ENCODE measurements at places on chromosomes 12 and 14.

DNA sequence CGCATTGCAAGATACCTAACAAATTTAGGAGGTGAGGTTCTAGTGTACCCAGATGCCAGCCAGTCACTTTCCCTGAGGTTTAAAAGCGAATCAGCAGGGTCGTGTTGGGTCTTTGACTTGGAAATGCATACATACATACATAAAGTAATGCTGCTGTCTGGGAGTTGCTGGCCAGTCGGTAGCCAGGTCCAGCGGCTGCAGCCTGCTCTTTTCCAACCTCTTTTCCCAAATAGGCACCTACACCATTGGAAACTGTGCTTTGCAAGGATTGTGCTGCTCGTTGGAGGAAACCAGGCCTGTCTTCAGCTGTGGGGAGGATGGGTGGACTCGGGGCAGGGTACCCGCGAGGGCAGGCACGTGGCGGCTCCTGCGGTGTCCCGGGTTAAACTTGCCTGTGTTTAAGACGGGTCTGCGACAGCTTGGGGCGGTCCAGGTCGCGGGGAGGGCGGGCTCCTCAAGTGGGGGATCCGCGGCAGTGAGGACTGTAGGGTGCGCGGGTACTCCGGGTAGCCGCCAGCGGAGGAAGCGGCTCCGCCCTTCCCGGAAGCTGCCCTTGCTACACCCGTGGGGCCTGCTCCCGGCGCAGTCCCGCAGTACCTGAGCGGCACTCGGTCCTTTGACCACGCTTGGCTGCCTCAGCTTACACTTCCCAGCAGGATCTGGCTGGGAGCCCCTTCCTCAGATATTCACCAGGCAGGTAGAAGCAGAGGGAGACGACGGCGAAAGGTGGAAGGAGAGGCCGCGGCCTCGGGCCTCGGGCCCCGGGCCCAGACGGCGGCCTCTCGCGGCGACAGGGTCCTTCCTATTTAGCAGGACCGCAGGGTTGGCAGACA, 2.7 kb downstream of the TTC6 start:
- H3K4me1 ChIP-seq = peaks cover 9% of the 10 kb centered on the region
- no peaks in the 10 kb centered on the region for H3K36me3 ChIP-seq
- H3K4me3 ChIP-seq = no peak overlapping the region
- H3K27me3 ChIP-seq = peaks cover 44% of the 10 kb centered on the region
- DNase-seq = no peak
- no peak overlapping the region for H3K27ac ChIP-seq

- no peak for DNase-seq
- H3K27ac ChIP-seq = no peak overlapping the region
- H3K4me3 ChIP-seq = no peak overlapping the region
- H3K36me3 ChIP-seq = peaks cover 7% of the 10 kb centered on the region
- H3K4me1 ChIP-seq = peaks cover 13% of the 10 kb centered on the region
Observed at GRCh38 chr14:59358102-59358501, 107.1 kb downstream of the GPR135 start.

GRCh38 chr12:121461048-121461447, 61.1 kb downstream of the RNF34 start:
- peaks cover 6% of the 10 kb centered on the region for H3K36me3 ChIP-seq
- no peak overlapping the region for H3K4me3 ChIP-seq
- no peak for DNase-seq

DNA sequence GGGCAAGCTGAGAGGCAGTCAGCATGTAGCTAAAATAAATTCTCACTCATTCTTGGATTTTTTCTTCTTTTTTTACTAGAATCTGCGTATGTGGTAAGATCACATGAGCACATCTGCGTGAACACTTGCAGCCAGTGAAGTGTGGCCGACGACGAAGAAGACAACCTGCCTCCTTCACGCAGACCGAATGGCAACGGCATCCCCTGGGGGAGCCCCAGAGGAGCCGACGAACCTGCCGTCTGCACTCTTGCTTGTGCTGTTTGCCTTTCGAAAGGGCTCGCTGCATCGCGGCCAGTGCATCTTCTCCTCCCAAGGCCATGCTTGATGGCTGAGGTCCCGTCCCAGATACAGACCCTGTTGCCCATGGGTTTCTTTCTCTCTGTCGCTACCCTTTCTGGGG, 113.8 kb downstream of the KCNK10 start:
- H3K4me3 ChIP-seq = no peak overlapping the region
- no peaks in the 10 kb centered on the region for H3K36me3 ChIP-seq
- H3K27me3 ChIP-seq = no peaks in the 10 kb centered on the region
- no peak for DNase-seq
- no peaks in the 10 kb centered on the region for H3K4me1 ChIP-seq

GRCh38 chr12:30420561-30420960, 275.1 kb downstream of the IPO8 start:
- H3K4me3 ChIP-seq = no peak overlapping the region
- no peaks in the 10 kb centered on the region for H3K36me3 ChIP-seq
- no peak for DNase-seq
- peaks cover 31% of the 10 kb centered on the region for H3K4me1 ChIP-seq
- no peaks in the 10 kb centered on the region for H3K27me3 ChIP-seq

DNA sequence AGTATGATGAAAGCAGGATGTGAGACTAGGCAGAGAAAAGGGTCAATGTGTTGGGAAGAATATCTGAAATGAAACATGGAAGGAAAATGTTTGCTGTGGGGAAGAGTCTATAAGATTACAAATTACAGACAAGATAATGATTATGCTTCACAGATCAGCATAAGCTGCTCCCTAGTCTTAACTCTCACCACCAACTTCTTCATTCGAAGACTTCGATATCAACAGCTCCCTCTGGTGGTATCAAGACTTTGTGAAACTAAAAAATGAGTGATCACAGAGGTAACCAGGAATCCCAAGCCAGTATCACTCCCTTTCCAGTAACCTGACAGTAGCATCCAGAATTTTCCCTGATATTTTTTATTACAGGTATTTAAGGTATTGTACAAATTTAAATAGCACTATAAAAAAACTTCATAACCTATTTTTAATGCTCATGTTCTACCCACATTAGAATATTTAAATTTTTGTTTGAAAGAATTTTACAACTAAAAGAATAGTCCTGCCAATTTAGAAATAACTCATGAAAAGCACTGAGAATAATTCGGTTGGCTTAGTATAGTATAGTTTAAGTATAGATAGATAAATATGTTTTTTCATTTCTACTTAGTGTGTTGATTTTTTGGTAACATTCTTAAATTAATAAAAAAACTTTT, 84.4 kb downstream of the C2CD5 start:
- H3K27ac ChIP-seq = no peak overlapping the region
- H3K4me3 ChIP-seq = no peak overlapping the region
- peak; percentile 24 for DNase-seq
- no peaks in the 10 kb centered on the region for H3K4me1 ChIP-seq

DNA sequence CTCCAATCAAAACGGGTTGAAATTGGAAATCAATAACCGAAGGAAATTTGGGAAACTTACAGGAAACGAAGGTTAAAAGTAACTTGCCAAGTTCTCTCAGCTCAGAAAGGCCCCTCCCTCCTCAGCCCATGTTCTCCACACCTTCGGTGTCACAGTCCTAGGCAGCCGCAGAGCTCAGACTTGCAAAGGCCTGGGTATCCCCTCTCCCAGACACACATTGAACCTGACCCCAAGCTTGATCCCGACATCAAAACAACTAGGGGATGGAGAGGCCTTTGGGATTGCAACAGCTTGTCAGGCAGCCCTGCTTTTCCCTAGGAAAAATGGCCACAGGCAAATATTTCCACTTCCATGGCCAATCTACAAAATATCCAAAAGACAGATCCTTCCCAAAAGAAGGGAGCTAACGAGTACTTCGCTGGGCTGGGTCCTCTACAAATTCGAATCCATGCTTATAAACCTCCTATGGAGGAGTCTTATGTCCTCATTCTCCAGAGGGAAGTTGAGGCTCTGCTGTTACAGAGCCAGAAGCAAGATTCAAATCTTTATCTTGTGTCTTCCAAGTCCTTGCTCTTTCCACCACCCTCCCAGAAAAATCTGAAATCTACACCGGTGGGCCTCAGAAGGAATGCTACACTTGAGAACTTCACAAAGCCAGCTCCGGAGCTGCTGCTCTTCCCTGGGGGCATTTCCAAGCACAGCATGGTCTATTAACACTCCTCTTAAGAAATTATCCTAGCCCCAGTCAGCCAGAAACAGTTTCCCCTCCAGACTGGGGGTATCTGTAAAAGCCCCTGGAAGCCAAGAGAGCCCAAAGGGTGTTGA, 35.7 kb upstream of the PNMA1 start:
- H3K27me3 ChIP-seq = no peaks in the 10 kb centered on the region
- no peak for DNase-seq
- H3K36me3 ChIP-seq = peaks cover 3% of the 10 kb centered on the region
- no peak overlapping the region for H3K4me3 ChIP-seq

DNA sequence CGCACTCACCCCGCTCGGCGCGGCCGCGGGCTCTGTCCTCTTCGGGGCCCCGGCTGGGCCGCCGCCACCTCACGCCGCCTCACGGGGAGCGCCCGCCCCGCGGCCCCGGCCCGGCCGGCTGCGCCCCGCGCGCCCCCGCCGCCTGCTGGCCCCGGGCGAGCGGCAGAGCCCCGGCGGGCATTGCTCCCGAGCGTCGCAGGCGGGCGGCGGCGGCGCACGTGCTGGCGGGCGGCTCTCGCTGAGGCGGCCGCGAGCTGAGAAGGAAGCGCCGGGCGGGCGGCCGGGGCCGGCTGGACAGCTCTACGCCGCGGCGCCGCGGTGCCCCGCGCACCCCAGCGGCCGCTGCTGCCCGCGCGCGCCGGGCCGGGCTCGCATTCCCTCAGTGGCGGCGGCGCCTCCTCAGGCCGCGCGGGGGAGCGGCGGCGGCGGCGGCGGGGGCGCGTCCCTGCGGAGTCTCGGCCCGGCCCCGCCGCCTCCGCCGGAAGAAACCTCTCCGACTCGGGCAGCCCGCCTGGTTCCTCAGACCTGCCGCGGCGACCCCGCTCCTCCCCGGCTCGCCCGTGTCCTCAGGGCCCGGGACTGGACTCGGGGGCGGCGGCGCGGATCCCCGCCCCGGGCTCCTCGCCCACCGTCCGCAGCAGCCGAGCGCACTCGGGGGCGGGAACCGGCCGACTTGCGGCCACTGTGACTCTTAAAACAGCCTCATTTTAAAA, at the start of gene PITPNM2:
PITPNM2 (minus strand) TSS at position 347 of the 713 bp plus-strand sequence. CDS start 116,500 bp downstream, outside the sequence.
- peak within 1 kb of the TSS; percentile 53 for H3K4me3 ChIP-seq
- no peak within 1 kb of the TSS for H3K27ac ChIP-seq
- H3K4me1 ChIP-seq = peaks cover 12% of the 10 kb centered on the region
- DNase-seq = peak; percentile 48
- peaks cover 5% of the 10 kb centered on the region for H3K36me3 ChIP-seq

- no peak for DNase-seq
- no peak overlapping the region for H3K27ac ChIP-seq
- no peaks in the 10 kb centered on the region for H3K36me3 ChIP-seq
- H3K4me3 ChIP-seq = no peak overlapping the region
Observed at GRCh38 chr14:58844544-58844943, 206.8 kb downstream of the DACT1 start.

DNA sequence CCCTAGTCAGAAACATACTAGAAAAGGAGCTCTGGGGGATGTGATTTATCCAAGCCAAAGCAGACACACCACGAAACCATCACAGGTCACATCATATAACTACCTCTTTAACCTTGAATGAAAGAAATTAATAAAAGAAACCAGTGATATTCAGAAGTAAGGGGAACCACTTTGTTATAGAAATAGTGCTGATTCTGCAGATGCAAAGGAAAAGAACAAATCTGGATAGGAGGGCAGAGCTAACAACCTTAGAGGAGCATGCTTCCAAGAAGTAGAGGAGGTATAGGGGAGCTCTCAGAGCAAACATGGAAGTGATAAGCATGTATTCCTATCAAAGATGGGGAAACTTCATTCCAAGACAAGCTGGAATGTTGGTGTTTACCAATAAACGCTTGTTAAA, 117.0 kb upstream of the MDM1 start:
- no peaks in the 10 kb centered on the region for H3K27me3 ChIP-seq
- H3K36me3 ChIP-seq = no peaks in the 10 kb centered on the region
- H3K4me3 ChIP-seq = no peak overlapping the region
- no peaks in the 10 kb centered on the region for H3K4me1 ChIP-seq
- DNase-seq = no peak

GRCh38 chr12:12088147-12088546, 17.4 kb downstream of the BCL2L14 start:
- H3K4me3 ChIP-seq = no peak overlapping the region
- H3K27ac ChIP-seq = no peak overlapping the region
- DNase-seq = no peak
- H3K27me3 ChIP-seq = no peaks in the 10 kb centered on the region

GRCh38 chr12:46148327-46149078, 120.3 kb downstream of the SLC38A1 start:
- H3K27ac ChIP-seq = no peak overlapping the region
- no peak for DNase-seq
- H3K27me3 ChIP-seq = no peaks in the 10 kb centered on the region

- H3K4me1 ChIP-seq = peaks cover 37% of the 10 kb centered on the region
- no peak for DNase-seq
- peak overlapping the region; percentile 58 for H3K27ac ChIP-seq
- H3K36me3 ChIP-seq = no peaks in the 10 kb centered on the region
- no peak overlapping the region for H3K4me3 ChIP-seq
- no peaks in the 10 kb centered on the region for H3K27me3 ChIP-seq
Observed at GRCh38 chr12:6158749-6159148, 34.3 kb upstream of the VWF start.

GRCh38 chr14:82689948-82690347, 1156.3 kb upstream of the SEL1L start:
- H3K36me3 ChIP-seq = no peaks in the 10 kb centered on the region
- H3K27ac ChIP-seq = no peak overlapping the region
- H3K4me3 ChIP-seq = no peak overlapping the region
- DNase-seq = no peak
- no peaks in the 10 kb centered on the region for H3K4me1 ChIP-seq

GRCh38 chr14:51401272-51401671, 161.2 kb downstream of the TMX1 start:
- no peak overlapping the region for H3K4me3 ChIP-seq
- H3K36me3 ChIP-seq = no peaks in the 10 kb centered on the region
- H3K27ac ChIP-seq = no peak overlapping the region
- peaks cover 29% of the 10 kb centered on the region for H3K4me1 ChIP-seq
- DNase-seq = no peak

- H3K27ac ChIP-seq = no peak overlapping the region
- no peak overlapping the region for H3K4me3 ChIP-seq
- H3K36me3 ChIP-seq = no peaks in the 10 kb centered on the region
Observed at GRCh38 chr14:97762386-97762785, 965.2 kb downstream of the VRK1 start.

- H3K4me3 ChIP-seq = no peak overlapping the region
- H3K4me1 ChIP-seq = peaks cover 9% of the 10 kb centered on the region
- DNase-seq = no peak
- H3K27me3 ChIP-seq = no peaks in the 10 kb centered on the region
Observed at GRCh38 chr12:68675101-68675842, 11.5 kb upstream of the NUP107 start.

- H3K4me3 ChIP-seq = no peak overlapping the region
- no peaks in the 10 kb centered on the region for H3K27me3 ChIP-seq
- H3K27ac ChIP-seq = no peak overlapping the region
- H3K4me1 ChIP-seq = peaks cover 23% of the 10 kb centered on the region
Observed at GRCh38 chr12:68912916-68913315, 20.1 kb downstream of the CPM start.

GRCh38 chr12:82383930-82384552, 25.7 kb downstream of the METTL25 start:
- no peak for DNase-seq
- H3K36me3 ChIP-seq = no peaks in the 10 kb centered on the region
- H3K27ac ChIP-seq = no peak overlapping the region
- H3K4me3 ChIP-seq = no peak overlapping the region
- H3K4me1 ChIP-seq = no peaks in the 10 kb centered on the region

GRCh38 chr12:50620109-50620977, 115.6 kb downstream of the DIP2B start:
- H3K36me3 ChIP-seq = no peaks in the 10 kb centered on the region
- H3K4me1 ChIP-seq = peaks cover 65% of the 10 kb centered on the region
- no peak overlapping the region for H3K4me3 ChIP-seq
- peak; percentile 71 for DNase-seq
- H3K27ac ChIP-seq = peak overlapping the region; percentile 24
- H3K27me3 ChIP-seq = no peaks in the 10 kb centered on the region

GRCh38 chr14:103314496-103315277, 19.4 kb upstream of the EIF5 start:
- H3K27me3 ChIP-seq = no peaks in the 10 kb centered on the region
- no peaks in the 10 kb centered on the region for H3K4me1 ChIP-seq
- no peak overlapping the region for H3K27ac ChIP-seq

Data from SJSA1 (cell line).